ENCODE measurements at places on chromosomes 7 and 10.
A peak's percentile ranks its signal among the peaks of the same experiment; 100 is the strongest.

- DNase-seq = no peak
Observed at GRCh38 chr10:96906864-96907263, 74.8 kb downstream of the LCOR start.

GRCh38 chr7:24227603-24228359 is 56.2 kb upstream of the NPY start:
- peak; percentile 25 for DNase-seq

DNA sequence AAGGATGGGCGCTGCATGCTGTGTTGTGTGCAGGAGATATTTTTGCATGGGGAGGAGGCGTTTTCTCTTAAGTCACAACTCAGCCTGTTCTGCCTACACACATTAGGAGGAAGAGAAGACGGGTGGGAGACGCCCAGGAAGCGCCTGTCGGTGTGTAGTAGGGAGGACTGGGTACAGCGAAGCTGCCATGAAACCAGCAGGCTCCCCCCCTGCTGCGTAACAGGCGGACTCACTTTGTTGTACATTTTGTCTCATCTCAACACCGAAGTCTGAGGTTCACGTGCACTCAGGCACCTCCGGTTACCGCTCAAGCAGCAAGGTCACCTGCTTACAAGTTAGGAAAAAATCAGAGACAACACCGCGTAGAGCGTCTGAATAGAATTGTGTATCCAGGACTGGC is 56.3 kb downstream of the CRTAC1 start:
- DNase-seq = no peak

- no peak for DNase-seq
Observed at GRCh38 chr7:587767-588166, 68.1 kb upstream of the PDGFA start.

GRCh38 chr7:92973974-92974373 is 137.6 kb upstream of the CDK6 start:
- no peak for DNase-seq
